NCI-H187 (cell line): ENCODE measurements at places on chromosomes 1 and 21.

GRCh38 chr1:5273280-5274003 is 619.0 kb downstream of the AJAP1 start:
- DNase-seq = no peak

DNA sequence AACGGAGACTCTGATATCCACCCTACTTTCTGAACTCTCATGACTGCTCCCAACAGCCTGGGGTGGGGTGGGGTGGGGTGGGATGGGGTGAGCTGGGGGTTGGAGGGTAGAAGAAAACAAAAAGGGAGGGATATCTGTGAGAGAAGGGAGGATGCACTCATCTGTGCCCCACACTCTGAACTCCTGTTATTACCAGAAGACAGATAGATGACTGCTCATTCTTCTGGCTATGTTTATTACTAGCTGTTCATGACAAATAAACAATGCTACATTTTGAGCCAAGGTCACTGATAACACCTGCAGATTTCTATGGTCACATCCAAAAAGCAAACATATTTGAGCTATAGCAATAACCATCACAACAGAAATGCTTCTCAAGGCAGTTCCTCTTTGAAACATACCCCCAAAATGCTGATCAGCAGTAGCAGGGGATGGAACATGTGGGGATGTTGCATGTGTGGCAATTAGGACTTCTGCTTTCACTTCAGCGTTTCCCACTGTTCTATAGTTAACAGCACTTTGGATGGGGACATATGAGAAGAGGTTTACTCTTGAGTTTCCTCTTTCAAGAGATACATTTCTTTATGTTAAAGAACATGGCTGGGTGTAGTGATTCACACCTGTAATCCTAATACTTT is 43.3 kb downstream of the GPR3 start:
- DNase-seq = no peak

DNA sequence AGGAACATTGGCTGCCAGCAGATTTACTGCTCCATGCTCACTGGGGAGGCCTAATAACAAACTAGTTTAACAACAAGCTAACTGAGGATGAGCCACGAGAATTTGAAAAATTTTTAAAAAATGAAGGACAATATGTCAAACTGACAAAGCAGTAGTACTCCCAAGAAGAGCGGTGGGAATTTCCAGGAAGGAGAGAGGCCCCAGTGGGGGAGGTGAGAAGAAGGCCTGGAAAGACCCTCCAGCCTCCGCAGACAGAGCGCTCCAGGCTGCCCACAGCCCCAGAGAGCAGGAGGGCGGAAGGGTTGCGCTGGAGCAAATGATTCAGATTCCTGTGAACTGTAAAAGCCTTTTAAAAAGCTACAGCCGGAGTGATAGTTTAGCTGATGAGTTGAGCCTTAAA is 78.5 kb downstream of the SIPA1L2 start:
- no peak for DNase-seq

DNA sequence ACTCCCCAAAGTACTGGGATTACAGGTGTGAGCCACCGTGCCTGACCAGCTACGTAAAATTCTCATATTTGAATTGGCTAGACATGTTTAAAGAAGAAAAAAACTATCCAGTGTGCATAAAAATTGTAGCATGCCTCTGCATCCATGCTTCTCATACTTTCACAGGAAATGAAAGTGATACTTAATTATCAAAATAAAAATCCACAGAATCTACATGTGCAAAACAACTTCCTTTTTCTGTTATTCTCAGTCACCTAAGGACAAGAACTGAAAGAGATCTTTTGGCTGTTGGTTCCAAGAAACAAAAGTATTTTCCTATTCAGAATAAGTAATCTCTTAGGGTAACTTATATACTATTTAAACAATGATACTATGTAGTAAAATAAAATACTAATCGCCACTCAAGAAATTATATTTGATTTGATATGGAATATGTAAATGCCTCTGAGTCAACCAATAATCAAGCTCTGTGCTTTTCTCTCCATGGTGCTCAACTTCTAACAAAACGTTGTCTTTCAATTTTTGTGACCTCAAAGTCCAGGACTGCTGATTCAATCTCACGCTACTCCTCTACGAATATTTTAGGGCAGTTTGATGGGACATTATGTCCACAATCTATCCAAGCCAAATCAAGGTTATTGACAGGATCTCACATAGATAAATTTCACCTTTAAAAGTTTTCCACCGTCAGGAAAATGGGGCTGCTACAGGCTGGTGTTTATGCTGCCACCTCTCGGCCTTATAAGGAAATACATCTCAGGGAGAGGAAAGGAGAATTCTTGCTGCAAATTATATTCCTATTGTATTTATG is 102.7 kb downstream of the ZNF281 start:
- no peak for DNase-seq

DNA sequence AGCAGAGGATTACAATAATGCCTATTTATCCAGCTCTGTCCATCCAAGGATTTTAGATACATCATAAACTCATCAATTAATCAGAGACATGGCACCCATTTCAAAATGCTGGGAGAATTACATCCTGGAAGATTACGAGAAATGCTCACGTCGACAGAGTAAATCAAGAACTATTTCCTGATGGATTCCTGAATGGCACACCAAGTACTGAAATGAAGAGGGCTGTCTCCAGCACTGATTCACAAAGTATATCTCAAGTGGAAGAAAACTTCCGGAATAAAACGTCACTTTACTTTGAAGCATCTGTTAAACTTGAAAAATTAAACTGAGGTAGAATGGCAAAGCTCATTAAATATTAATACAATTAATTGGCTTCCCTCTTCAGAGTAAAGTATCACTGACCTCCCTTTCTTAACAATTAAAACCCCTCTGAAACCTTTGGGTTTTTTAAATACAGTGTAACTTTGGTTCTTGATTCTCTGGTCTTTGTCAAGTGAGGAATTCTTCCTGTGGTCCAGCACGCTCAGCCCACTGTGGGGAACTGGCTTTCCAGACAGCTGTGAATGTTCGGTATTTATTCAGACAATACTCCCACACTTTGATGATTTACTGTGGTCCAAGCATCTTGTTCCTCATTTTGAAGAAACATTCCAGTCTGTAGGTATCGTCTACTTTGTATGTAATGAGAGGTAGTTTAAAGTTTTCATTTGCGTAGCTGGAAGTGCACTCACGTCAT is 288.0 kb downstream of the NFIA start:
- no peak for DNase-seq

- DNase-seq = no peak
These were observed 30.9 kb downstream of the TYW3 start for GRCh38 chr1:74763807-74764206.

DNA sequence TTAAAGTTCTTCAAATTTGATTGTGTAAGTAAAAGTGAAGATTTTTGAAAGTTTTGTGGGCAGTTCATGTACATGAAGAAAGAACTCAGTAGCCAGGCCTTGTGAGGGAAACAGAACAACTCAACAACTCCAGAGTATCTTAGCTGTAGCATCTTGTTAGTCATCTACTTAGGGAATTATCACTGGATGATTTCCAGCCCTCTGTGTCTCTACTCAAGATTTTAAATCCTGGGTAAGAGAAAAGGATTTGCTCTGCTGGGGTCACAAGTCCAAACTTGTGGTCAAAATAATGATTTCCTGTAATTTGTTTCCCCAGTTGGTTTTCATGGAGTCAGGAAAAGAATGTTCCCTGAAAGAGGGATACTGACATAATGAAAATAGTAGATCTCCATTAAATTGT is 8.2 kb downstream of the OR10T2 start:
- DNase-seq = no peak

DNA sequence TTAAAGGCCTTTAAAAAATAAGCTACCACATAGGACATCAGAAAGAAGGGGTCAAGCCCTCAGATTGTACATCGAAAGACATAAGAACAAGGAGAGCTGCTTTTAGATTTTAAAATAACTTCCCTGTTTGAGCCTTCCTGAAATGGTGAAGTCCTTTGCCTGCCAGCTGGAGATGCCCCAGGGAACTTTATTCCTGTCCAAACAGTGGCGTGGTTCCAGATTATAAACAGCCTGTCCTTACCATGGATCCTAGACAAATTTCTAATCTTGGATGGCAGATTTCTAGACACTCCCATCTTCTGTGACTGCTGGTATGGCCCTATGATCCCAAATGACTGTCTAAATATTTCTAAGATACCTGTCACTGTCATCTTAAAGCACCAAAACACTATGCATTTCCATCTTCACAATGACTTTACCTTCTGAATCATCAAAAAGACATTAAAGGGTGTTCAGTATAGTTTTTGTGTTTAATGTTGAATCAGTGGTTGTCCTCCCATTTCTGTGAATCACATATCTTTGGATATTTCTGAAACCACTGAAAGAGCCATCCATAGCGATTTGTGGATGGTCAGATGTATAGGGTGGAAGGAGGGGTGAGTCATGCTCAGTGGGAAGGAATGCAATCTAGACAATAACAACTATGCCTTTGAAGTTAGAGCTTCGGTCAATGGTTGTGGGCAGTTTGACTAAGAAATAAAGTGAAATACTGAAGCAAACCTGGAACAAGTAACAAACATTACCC is 23.2 kb downstream of the ILDR2 start:
- DNase-seq = no peak

- DNase-seq = no peak
These were observed 379.8 kb upstream of the RUNX1 start for GRCh38 chr21:35428937-35429336.

DNA sequence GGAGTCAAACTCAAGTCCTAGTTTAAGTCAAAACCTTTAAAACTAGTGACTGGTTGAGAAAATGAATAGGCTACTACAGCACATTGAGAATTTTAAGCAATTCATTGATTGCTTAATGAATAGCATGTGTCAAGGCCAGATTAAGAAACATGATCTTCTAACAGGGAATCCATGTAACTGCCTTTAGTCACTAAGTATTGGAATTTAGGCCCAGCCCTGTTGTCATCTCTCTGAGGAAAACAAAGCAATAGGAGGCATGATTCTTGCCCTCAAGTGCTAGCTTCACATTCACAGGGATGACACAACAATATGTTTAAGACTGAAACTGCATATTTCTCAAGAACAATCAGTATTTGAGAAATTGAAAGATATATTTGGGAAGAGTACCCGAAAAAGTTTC is 70.0 kb upstream of the PTGS2 start:
- no peak for DNase-seq

DNA sequence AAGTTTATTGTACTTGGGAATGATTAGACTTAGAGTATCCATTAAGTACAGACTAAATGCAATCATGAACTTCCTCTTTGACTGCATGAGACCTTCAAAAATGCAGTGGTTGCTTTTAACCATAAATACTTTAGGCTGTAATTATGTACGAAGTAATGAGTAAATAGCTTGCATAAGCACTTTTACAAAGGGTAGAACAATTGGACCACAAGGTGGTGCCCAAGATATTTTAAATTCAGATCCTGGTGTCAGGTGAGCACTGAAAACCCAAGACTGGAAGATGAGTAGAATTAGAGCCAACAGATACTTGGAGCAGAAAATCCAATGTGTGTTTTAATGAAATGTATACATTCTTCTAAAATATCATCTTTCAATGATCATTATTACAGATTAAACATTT is 43.4 kb upstream of the RHOU start:
- no peak for DNase-seq

GRCh38 chr1:110617116-110617515 is 11.0 kb upstream of the KCNA2 start:
- no peak for DNase-seq

DNA sequence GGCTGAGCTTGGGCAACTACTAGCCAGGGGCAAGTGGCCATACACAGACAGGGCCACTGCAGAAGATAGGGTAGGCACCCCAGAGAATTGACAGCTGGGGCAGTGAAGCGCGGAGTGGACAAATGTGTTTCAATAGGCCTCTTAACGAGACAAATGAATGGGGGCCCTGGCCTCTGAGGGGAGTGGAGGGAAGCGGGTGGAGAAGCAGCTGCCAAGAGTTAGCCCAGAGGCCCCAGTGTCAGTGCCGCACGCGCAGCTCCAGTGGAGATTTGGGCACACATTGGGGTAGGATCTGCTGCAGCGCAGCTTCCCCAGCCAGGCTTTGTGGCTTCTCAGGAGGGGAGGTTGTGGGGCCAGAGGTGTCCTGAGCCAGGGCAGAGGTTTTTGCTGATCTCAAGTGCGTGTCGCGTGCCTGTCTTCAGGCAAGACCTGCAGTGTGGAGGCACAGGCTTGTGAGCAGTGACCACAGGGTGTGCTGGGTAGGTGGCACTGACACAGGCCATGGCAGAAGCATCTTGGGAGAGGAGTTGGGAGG is 16.9 kb downstream of the PTPRF start:
- no peak for DNase-seq

- no peak for DNase-seq
These were observed 48.1 kb upstream of the WNT2B start for GRCh38 chr1:112460615-112461014.

GRCh38 chr1:26419494-26419893 is 8.9 kb downstream of the LIN28A start:
- no peak for DNase-seq

GRCh38 chr1:65149351-65150107 is 1.5 kb downstream of the AK4 start:
- DNase-seq = no peak

DNA sequence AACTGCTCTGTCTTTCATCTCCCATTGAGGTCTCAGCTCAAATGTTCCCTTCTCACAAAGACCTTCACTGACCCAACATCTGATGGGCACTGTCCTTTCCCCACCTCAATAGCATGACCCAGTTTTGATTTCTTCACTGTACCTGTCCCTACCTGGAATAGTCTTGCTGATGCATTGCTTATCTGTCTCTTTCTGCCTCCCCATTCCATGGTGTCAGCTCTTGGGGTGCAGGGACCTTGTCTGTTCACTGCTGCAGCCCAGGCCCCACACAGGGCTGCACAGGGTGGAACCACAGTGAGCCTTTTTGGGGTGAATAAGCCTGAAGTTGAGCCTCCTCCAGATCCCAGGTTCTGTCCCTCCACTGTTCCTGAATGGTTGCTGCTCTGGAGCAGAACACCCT is 414.9 kb downstream of the PTPRU start:
- DNase-seq = no peak

DNA sequence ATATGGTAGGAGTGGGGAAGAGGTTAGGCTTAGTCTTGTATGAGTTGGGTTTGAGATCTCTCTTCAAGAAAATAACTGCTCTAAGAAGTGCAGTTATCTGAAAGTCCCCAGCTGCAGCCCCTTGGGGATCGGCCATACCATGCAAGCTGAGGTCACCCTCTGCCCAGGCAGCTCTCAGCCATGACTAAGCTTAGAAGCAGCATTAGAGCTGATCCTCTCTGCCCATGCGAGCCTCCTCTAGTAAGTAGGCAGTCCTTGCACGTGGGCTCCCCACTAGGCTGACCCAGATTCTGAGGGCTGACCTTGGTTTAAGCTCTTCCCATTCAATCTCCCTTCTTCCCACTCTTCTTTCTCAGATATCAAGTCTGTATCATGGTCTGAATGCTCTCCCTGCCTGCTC is 121.0 kb upstream of the UBE2U start:
- DNase-seq = no peak

GRCh38 chr1:205064741-205065316 is 19.4 kb downstream of the TMEM81 start:
- DNase-seq = no peak

GRCh38 chr1:29629814-29630516 is 393.6 kb downstream of the PTPRU start:
- DNase-seq = no peak

DNA sequence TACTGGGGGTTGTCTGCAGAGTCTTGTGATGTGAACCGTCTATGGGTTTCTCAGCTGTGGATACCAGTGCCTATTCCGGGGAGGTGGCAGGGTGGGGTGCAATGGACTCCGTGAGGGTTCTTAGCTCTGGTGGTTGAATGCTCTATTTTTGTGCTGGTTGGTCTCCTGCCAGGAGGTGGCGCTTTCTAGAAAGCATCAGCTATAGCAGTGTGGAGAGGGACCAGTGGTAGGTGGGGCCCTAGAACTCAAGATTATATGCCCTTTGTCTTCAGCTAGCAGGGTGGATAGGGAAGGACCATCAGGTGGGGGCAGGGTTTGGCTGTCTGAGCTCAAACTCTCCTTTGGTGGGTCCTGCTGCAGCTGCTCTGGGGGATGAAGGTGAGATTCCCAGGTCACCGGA is 127.3 kb upstream of the PLD5 start:
- DNase-seq = no peak
